ENCODE measurements at places on chromosomes 6 and 20. TPM values are rescaled to one million over a fixed set of nuclear protein-coding genes. Genes with fewer than 3 reads are reported as not detected.
A peak's percentile ranks its signal among the peaks of the same experiment; 100 is the strongest.

The HLA-DMA gene
- total RNA-seq = 17.2 TPM

DNA sequence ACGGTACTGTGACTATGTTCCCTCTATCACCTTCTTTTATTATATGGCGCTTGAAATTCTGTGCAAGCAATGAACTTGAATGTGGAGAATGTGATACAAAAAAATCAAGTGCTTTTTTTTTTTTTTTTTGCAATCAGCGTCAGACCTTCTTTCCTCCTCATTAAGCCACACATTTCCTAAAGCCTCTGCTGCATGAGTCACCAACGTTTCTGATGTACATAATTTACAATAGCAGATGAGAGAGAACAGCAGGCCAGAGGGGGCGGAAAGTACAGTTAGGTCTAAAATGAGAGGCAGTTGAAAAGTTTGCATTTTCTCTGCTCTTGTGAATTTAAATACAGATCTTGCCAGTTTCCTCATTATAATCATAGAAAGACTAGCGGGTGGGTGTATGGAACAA is 114.6 kb upstream of the RIPOR2 start:
- H3K36me3 ChIP-seq = no peaks in the 10 kb centered on the region
- H3K27me3 ChIP-seq = no peaks in the 10 kb centered on the region
- no peak overlapping the region for H3K4me3 ChIP-seq
- DNase-seq = no peak

- H3K36me3 ChIP-seq = no peaks in the 10 kb centered on the region
- no peak overlapping the region for H3K27ac ChIP-seq
- peaks cover 12% of the 10 kb centered on the region for H3K4me1 ChIP-seq
- DNase-seq = no peak
- H3K4me3 ChIP-seq = no peak overlapping the region
These were observed 40.5 kb downstream of the BTBD9 start for GRCh38 chr6:38599261-38599660.

DNA sequence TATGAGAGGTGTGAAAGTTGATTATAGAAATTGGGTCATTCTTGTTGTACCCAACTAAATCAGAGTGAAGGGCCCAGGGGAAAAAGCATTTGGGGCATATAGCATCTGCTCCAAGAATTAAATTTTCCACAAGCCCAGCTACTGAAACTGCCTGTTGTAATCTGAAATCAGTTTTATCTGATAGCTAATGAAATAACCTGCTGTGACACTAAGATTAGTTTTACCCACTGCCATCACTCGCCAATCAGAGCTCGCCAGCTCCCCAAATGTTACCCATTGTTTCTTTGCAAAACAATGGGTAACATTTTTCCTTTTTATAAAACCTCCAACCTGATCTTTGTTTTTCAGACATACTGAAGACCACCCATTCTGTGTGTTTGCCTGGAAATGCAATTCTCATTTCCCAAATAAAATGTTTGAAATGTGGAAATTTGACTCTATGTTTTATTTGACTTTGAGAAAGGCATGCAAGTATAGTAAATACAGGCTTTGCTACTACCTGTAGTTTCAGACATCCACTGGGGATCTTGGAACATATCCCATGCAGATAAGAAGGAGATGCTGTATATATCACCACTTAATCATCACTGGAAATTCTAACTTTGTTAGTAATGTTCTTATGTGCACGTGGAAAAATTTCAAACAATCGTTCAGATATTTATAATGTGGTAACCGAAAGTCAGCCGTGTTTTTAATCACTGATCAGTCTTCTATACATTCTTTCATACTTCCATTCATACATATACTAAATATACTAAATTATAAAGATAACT is 6.3 kb upstream of the AHI1 start:
- H3K27me3 ChIP-seq = no peaks in the 10 kb centered on the region
- H3K4me1 ChIP-seq = peaks cover 4% of the 10 kb centered on the region
- H3K27ac ChIP-seq = no peak overlapping the region
- H3K36me3 ChIP-seq = no peaks in the 10 kb centered on the region

- peaks cover 20% of the 10 kb centered on the region for H3K4me1 ChIP-seq
- DNase-seq = peak; percentile 86
- H3K27me3 ChIP-seq = peaks cover 88% of the 10 kb centered on the region
- no peaks in the 10 kb centered on the region for H3K36me3 ChIP-seq
These were observed 9.7 kb downstream of the LINC00237 start for GRCh38 chr20:21096321-21097043.

GRCh38 chr6:149438855-149439254 is 38.8 kb downstream of the SUMO4 start:
- no peaks in the 10 kb centered on the region for H3K36me3 ChIP-seq
- no peak overlapping the region for H3K27ac ChIP-seq
- DNase-seq = no peak
- H3K4me3 ChIP-seq = no peak overlapping the region
- H3K27me3 ChIP-seq = no peaks in the 10 kb centered on the region

Measured in esophagus muscularis mucosa (tissue), 4 donors.